ENCODE measurements at places on chromosomes 2 and 18.

DNA sequence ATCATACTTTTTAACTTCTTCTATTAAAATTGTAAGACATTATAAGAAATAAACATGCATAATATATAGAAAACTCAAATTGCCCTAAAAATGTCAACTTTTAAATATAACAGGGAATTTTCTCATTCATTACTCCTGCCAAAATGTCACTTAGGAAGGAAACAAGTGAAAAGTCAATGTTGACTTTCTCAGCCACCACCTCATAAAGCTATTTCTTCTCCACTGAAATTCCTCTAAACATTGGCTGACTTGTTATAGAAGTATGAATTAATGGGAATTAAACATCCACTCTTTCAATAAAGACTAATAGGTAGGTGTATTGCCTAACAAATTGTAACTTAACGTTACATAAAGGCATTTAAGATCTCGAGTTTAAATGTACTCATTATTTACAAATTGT lies 499.7 kb upstream of the SYT4 start:
- no peak overlapping the region for H3K27ac ChIP-seq
- no peaks in the 10 kb centered on the region for H3K4me1 ChIP-seq
- H3K36me3 ChIP-seq = no peaks in the 10 kb centered on the region
- H3K27me3 ChIP-seq = no peaks in the 10 kb centered on the region
- H3K4me3 ChIP-seq = no peak overlapping the region

DNA sequence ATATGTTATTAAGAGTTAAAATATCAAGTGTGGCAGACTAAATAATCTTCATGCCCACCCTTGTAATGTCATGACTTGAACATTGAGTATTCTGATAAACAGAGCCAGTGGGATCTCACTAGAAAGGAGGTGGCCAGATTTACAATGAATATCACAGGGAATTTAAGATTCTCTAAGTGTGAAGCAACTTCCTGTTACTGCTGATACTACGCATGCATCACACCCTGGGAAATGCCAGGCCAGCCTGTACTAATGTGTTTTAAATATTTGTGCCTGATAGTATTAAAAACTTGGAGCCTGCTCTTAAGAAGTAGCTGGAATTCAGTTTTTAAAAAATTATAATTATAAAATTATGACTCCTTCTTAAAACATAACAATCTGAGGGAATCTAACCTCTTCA lies 148.3 kb downstream of the LAMA3 start:
- H3K27me3 ChIP-seq = no peaks in the 10 kb centered on the region
- H3K4me1 ChIP-seq = peaks cover 21% of the 10 kb centered on the region
- no peaks in the 10 kb centered on the region for H3K36me3 ChIP-seq
- DNase-seq = no peak

GRCh38 chr2:85899849-85900248 lies 11.1 kb upstream of the ST3GAL5 start:
- peak overlapping the region; percentile 8 for H3K27ac ChIP-seq
- no peaks in the 10 kb centered on the region for H3K27me3 ChIP-seq
- no peak overlapping the region for H3K4me3 ChIP-seq
- peaks cover 13% of the 10 kb centered on the region for H3K36me3 ChIP-seq
- DNase-seq = no peak
- peaks cover 41% of the 10 kb centered on the region for H3K4me1 ChIP-seq

DNA sequence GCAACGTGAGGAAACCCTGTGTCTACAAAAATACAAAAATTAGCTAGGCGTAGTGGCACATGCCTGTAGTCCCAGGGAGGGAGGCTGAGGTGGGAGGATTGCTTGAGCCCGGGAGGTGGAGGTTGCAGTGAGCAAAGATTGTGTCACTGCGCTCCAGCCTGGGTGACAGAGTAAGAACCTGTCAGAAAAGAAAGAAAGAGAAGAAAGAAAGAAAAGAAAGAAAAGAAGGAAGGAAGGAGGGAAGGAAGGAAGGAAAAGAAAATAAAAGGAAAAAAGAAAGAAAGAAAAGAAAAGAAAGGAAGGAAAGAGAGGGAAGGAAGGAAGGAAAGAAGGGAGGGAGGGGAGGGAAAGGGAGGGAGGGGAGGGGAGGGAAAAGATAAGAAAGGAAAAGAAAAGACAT lies 89.9 kb upstream of the HPCAL1 start:
- H3K27ac ChIP-seq = no peak overlapping the region
- no peaks in the 10 kb centered on the region for H3K4me1 ChIP-seq
- peaks cover 4% of the 10 kb centered on the region for H3K36me3 ChIP-seq
- no peak for DNase-seq
- no peaks in the 10 kb centered on the region for H3K27me3 ChIP-seq
- no peak overlapping the region for H3K4me3 ChIP-seq

GRCh38 chr2:63118821-63119220 lies 68.2 kb downstream of the OTX1 start:
- no peaks in the 10 kb centered on the region for H3K4me1 ChIP-seq
- no peak for DNase-seq
- H3K36me3 ChIP-seq = no peaks in the 10 kb centered on the region
- no peaks in the 10 kb centered on the region for H3K27me3 ChIP-seq

- no peak overlapping the region for H3K4me3 ChIP-seq
- no peaks in the 10 kb centered on the region for H3K4me1 ChIP-seq
- H3K27me3 ChIP-seq = no peaks in the 10 kb centered on the region
- no peaks in the 10 kb centered on the region for H3K36me3 ChIP-seq
- DNase-seq = no peak
Measured at GRCh38 chr18:53883771-53884170, 340.7 kb downstream of the MBD2 start.

DNA sequence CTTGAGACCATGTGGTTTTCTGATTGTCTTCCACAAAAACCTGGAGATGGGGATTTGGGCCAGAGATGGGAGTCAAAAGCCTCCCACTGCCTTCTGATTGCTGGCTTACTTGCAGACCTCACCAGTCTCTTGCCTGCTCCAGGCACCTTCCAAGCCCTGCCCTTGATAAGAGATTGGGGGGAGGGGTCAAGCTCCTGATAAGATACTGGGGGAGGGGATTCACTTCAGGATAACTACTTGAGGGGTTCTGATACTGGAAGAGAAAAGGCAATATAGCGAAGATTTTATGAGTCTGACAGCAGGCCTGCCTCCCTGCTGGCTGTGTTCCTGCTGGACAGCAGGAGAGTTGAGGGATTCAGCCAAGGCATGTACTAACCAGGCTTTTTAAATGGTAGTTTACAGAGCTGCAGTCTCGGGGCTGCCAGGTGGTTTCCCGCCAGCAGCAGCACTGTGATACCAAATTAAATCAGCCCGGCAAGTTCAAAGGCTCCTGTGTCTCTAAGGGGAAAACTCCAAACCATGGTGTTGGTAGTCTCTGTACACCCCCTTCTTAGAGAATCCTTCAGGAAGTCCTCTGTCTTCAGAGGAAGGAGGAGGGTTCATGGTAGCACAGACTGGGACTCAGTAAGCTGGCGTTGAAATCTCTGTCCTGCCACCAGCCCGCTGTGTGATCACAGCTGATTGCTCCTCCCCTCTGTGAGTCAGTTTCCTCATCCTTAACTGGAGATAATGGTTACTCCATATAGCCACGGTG lies 58.3 kb downstream of the FBXO36 start:
- H3K27me3 ChIP-seq = no peaks in the 10 kb centered on the region
- H3K27ac ChIP-seq = no peak overlapping the region
- peak; percentile 21 for DNase-seq
- peaks cover 5% of the 10 kb centered on the region for H3K4me1 ChIP-seq
- no peak overlapping the region for H3K4me3 ChIP-seq

GRCh38 chr2:51153236-51153635 lies 121.3 kb upstream of the NRXN1 start:
- H3K27me3 ChIP-seq = no peaks in the 10 kb centered on the region
- H3K4me1 ChIP-seq = no peaks in the 10 kb centered on the region
- no peaks in the 10 kb centered on the region for H3K36me3 ChIP-seq
- no peak overlapping the region for H3K4me3 ChIP-seq
- no peak overlapping the region for H3K27ac ChIP-seq
- no peak for DNase-seq

GRCh38 chr2:226475650-226476049 lies 324.0 kb downstream of the IRS1 start:
- no peak overlapping the region for H3K4me3 ChIP-seq
- no peaks in the 10 kb centered on the region for H3K36me3 ChIP-seq
- no peak overlapping the region for H3K27ac ChIP-seq
- DNase-seq = no peak

DNA sequence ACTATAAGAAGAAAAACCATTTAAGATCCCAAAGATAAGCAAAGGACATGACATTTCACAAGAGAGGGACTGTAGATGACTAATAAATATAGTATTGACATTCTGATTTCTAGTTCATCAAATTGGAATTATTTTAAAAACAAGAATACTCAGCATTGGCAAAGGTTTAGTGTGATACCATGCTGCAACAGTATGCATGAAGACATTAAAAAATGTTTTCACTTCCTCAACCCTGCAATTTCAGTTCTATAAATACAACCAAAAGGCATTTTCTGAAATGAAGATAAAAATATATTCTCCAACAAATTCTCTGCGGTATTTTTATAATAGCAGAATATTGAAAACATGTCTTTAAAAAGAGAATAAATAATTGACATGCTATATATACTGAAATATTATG lies 2.1 kb downstream of the C2orf81 start:
- no peak overlapping the region for H3K4me3 ChIP-seq
- no peaks in the 10 kb centered on the region for H3K27me3 ChIP-seq
- DNase-seq = no peak

GRCh38 chr2:12587729-12588522 lies 128.8 kb upstream of the TRIB2 start:
- H3K36me3 ChIP-seq = no peaks in the 10 kb centered on the region
- H3K27ac ChIP-seq = peak overlapping the region; percentile 64
- no peak for DNase-seq
- peaks cover 23% of the 10 kb centered on the region for H3K4me1 ChIP-seq

DNA sequence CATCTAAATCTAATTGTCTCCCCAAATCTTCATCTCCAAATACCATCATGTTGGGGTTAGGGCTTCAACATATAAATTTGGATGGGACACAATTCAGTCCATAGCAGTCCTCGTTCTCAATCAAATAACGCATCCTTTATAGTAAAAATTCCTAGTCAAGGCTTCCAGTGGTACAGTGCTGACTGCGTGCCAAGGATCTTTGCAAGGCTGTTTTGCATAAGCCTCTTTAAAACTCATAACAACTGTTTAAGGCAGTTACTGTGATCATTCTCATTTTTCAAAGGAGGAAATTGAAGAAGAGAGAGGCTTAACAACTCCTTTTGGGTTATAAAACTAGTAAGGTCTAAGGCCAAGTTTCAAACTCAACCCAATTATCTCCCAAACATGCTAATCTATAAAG lies 666.9 kb downstream of the NYAP2 start:
- DNase-seq = no peak
- no peaks in the 10 kb centered on the region for H3K27me3 ChIP-seq
- no peak overlapping the region for H3K27ac ChIP-seq
- H3K4me1 ChIP-seq = no peaks in the 10 kb centered on the region
- H3K4me3 ChIP-seq = no peak overlapping the region

- H3K4me3 ChIP-seq = no peak overlapping the region
- H3K27ac ChIP-seq = no peak overlapping the region
- peaks cover 12% of the 10 kb centered on the region for H3K4me1 ChIP-seq
- DNase-seq = no peak
- H3K27me3 ChIP-seq = peaks cover 20% of the 10 kb centered on the region
Measured at GRCh38 chr2:159617100-159617499, 752 bp upstream of the BAZ2B start.

GRCh38 chr18:44637210-44638033 lies 43.3 kb upstream of the SETBP1 start:
- H3K36me3 ChIP-seq = no peaks in the 10 kb centered on the region
- no peak overlapping the region for H3K4me3 ChIP-seq
- DNase-seq = peak; percentile 30
- no peak overlapping the region for H3K27ac ChIP-seq
- H3K4me1 ChIP-seq = peaks cover 13% of the 10 kb centered on the region

DNA sequence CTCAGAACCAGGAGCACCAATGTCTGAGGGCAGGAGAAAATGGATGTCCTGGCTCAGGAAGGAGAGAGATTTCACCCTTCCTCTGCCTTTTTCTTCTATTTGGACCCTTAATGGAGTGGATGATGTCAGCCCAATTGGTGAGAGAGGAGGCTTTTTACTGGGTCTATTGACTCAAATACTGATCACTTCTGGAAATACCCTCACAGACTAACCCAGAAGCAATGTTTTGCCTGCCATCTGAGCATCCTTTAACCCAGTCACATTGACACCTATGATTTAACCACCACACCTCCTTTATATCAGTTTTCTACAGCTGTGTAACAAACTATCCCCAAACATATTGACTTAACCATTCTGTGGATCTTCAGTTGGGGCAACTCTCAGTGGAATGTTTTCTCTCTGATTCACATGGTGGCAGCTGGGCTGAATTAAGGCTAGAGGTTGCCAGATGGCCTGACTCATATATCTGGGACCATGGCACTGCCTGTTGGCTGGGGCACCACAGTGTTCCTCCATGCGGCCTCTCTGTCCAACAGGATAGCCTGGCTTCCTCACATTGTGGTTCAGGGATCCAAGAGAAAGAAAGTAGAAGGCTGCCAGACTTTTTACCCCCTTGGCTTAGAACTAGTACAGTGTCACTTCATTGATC lies 18.2 kb upstream of the MBOAT2 start:
- H3K36me3 ChIP-seq = no peaks in the 10 kb centered on the region
- no peak overlapping the region for H3K27ac ChIP-seq
- H3K4me1 ChIP-seq = no peaks in the 10 kb centered on the region
- H3K4me3 ChIP-seq = no peak overlapping the region
- peaks cover 20% of the 10 kb centered on the region for H3K27me3 ChIP-seq

- no peak for DNase-seq
- H3K27me3 ChIP-seq = no peaks in the 10 kb centered on the region
- H3K27ac ChIP-seq = no peak overlapping the region
- peaks cover 30% of the 10 kb centered on the region for H3K4me1 ChIP-seq
- peaks cover 6% of the 10 kb centered on the region for H3K36me3 ChIP-seq
Measured at GRCh38 chr18:21073180-21073579, 38.4 kb downstream of the ROCK1 start.

Data from activated CD8-positive, alpha-beta T cell treated with anti-CD3 and anti-CD28 coated beads, Interleukin-2, amount 10 ng/mL, durations not matched to agents 7 days and 5 days (primary cell).